GOT3 (cell line): ENCODE measurements at places on chromosomes 6 and 20.
A peak's percentile ranks its signal among the peaks of the same experiment; 100 is the strongest.

GRCh38 chr6:118812970-118813369 is 81.0 kb upstream of the ASF1A start:
- DNase-seq: no peak

GRCh38 chr6:132537977-132538376 is at the start of gene TAAR9:
Gene TAAR9, plus strand, starts transcription at chr6:132538277. Its CDS starts 13 bp downstream, at chr6:132538290.
- DNase-seq: no peak

GRCh38 chr20:725491-725890 is 42.8 kb downstream of the SLC52A3 start:
- DNase-seq: no peak

- DNase-seq: no peak
Measured at GRCh38 chr20:34164381-34164984, 52.4 kb upstream of the EIF2S2 start.

DNA sequence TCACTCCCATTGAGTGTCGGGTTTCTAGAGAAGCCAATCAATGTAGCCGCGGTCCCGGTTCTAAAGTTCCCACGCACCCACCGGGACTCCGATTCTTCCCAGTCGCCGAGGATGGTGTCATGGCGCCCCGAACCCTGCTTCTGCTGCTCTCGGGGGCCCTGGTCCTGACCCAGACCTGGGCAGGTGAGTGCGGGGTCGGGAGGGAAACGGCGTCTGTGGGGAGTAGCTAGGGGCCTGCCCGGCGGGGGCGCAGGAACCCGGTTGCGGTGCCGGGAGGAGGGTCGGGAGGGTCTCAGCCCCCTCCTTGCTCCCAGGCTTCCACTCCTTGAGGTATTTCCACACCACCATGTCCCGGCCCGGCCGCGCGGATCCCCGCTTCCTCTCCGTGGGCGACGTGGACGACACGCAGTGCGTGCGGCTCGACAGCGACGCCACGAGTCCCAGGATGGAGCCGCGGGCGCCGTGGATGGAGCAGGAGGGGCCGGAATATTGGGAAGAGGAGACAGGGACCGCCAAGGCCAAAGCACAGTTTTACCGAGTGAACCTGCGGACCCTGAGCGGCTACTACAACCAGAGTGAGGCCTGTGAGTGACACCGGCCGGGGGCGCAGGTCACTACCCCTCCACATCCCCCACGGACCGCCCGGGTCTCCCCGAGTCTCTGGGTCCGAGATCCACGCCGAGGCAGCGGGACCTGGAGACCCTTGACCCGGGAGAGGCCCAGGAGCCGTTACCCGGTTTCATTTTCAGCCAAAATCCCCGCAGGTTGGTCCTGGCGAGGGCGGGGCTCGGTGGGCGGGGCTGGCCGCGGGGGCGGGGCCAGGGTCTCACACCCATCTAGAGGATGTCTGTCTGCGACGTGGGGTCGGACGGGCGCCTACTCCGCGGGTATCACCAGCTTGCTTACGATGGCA is 35.2 kb upstream of the HLA-G start:
- DNase-seq: no peak

GRCh38 chr6:154650351-154650750 is 82.9 kb upstream of the SCAF8 start:
- DNase-seq: no peak

- no peak for DNase-seq
Measured at GRCh38 chr20:23867152-23867776, 12.3 kb downstream of the CST5 start.

DNA sequence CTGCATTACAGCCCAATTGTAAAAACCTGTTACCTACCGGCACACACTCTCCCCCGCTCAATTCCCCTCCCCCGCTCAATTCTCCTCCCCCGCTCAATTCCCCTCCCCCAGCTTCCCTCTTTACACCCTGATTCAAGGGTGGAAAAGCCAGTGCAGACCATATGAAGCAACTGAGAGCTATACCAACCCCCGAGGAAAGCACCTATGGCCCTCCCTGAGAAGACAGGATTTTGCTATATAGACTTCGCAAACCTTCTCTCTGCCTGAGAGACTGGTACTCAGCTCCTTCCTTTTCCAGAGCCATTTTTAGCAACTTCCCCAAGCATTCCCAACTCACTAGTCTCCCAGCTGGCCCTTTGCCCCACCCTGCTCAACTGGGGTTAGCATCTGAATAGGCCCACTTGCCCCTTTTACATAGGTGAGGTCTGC is 7.6 kb downstream of the GNAS-AS1 start:
- DNase-seq: no peak

- no peak for DNase-seq
Measured at GRCh38 chr6:164150232-164150631, 735.7 kb downstream of the QKI start.

DNA sequence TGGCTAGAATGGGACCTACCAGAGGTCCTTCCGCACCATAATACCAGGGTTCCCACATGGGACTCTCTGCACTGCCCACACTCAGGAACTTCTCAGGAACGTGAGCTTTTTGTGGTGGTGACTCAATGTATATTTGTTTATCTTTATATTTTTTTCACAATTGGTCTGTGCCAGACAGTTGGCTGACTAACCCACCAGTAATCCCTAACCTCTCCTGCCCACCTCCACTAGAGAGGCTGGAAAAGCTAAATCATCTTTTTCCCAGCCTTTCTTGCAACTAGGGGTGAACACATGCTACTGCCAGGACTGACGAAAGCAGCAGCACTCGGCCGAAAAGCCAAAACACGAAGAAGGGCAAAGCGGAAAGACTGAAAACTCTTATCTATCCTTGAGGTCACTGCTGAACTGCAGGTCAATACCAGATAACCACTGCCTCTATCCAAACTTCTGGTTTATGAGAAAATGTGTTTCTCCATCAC is 112.9 kb downstream of the TRERF1 start:
- DNase-seq: peak; percentile 76

DNA sequence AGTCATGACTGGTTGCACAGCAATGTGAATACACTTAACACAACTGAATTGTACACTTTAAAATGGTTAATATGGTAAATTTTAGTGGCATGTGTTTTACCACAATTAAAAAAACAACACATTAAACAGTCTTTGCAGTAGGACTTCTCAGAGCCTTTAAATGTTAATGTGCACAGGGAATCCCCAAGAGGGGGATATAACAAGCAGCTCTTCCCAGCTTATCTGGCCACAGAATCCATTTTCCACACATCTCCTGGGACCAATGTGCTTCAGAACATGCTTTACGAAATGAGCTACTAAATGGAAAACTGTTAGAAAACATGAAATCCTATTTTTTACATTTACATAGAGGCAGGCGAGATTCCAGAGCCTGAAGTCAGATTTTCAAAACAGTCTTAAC is 44.4 kb downstream of the FYN start:
- DNase-seq: no peak

- DNase-seq: no peak
Measured at GRCh38 chr6:1382883-1383728, 6.3 kb upstream of the FOXF2 start.

- DNase-seq: no peak
Measured at GRCh38 chr6:146547889-146548288, 4.3 kb downstream of the RAB32 start.

GRCh38 chr6:84218091-84218490 is 9.4 kb downstream of the CEP162 start:
- no peak for DNase-seq

- no peak for DNase-seq
Measured at GRCh38 chr6:71091167-71091566, 134.3 kb upstream of the B3GAT2 start.

- DNase-seq: no peak
Measured at GRCh38 chr6:63941747-63942470, 306.3 kb downstream of the PHF3 start.

- no peak for DNase-seq
Measured at GRCh38 chr6:13364842-13365241, 36.5 kb upstream of the TBC1D7 start.

GRCh38 chr20:58173091-58173490 is 55.4 kb downstream of the ANKRD60 start:
- no peak for DNase-seq

GRCh38 chr6:7261852-7262461 is 51.0 kb downstream of the SSR1 start:
- DNase-seq: no peak

- DNase-seq: no peak
Measured at GRCh38 chr20:3209257-3209945, at the start of gene ITPA. Gene ITPA, plus strand, starts transcription at chr20:3209498. Its CDS starts 54 bp downstream, at chr20:3209552.

DNA sequence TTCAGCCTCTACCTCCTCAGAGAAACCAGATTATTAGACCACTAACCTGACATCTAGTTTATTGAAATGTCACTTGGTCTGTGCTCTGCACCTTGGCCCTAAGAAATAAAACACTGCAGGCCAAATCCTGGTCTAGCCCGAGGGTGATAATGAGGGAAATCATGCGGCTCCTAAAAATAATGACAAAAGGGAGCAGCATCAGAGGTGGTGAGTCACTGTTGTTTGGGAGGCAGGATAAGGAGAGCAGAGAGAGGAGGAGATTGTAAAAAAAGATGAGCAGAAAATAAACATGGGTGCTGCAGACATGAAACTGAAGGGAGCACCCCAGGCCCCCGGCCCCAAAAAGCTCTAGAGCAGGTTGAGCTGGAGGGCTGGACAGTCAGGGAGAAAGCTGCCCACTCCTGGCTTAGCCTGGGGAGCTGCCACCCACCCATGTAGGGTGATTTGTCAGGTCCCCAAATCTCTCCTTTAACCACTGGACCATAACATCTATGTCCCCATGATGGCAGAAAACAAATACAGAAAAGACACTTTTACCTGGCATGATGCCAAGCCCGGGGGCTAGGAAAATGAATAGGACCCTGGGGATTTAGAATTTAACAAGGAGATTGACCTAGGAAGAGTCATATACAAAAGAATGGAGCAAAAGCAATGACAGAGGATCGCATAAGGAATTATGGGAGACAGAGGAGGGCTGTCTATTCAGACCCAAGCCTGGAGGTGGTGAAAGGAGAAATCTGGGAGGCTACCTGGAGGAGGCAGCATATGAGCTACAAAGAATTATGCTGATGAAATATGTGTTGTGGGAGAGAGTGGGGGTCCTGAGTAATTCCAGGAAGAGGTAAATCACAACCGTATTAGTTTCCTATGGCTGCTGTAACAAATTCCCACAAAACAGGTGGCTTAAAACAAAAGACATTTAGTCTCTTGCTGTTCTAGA is 103.7 kb downstream of the SNAP25 start:
- no peak for DNase-seq

GRCh38 chr20:36745234-36745926 is 510 bp downstream of the NDRG3 start:
- no peak for DNase-seq

DNA sequence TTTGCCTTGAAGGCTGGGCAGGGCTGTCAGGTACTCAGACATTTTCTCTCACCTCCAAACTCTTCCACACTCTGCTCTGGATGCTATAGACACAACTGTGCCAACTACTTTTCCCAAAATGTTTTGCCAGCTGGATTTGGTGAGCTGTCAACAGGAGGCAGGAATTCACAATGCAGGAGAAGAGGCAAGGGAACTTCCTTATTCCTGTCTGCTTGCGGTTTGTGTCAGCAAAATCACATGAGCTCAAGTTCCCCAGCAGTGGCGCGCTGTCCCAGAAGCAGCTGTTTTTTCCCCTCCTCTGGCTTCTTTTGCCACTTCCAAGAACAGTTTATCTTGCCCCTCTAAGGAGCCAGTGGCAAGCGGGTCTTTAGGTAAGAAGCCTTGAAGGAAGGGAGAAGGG is 608.2 kb downstream of the PRKN start:
- no peak for DNase-seq

GRCh38 chr6:116536216-116536621 is 9.3 kb downstream of the TRAPPC3L start:
- no peak for DNase-seq

- DNase-seq: peak; percentile 24
Measured at GRCh38 chr20:22805219-22805618, 220.8 kb upstream of the FOXA2 start.

DNA sequence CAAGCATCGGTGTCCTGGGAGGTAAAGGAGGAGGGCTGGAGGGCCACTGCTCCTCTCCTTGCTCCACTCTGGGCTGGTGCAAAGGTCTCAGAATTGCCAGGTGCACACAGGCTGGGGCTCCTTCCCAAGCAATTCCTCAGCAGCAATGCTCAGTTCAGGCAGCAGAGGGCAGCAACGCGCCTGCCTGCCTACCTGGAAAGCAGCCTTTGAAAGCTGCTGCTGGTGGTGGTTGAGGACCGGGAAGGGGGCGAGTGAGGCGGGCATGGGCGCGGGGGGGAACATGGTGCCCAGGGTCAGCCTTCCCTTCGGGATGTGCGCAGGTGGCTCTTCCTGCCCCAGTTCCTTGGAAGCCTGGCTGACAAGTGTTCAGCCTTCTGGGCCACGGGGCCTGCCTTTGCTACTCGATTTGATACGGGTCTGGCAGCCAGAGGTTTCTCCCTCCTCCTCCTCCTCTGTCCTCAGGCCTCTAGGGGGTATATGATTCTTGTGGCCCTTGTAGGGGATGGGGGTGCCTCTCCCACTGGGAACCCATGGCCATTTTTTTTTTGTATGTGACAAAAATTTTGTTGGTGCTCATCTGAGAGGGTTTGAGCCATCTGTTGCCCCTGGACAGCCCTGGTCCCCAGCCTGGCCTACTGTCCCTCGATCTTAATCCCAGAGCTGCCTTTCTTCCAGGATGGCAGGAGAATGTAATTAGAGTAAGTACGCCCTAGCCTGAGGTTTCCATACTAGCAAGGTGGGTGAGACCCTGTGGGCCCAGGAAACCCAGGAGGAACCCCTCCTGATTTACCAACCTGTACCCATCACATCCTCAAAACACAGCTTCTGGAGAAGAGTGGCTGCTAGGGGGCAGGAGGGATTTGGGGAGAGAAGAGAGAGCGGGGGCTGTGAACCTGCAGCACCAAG is 20.1 kb downstream of the MRPS18A start:
- peak; percentile 28 for DNase-seq

DNA sequence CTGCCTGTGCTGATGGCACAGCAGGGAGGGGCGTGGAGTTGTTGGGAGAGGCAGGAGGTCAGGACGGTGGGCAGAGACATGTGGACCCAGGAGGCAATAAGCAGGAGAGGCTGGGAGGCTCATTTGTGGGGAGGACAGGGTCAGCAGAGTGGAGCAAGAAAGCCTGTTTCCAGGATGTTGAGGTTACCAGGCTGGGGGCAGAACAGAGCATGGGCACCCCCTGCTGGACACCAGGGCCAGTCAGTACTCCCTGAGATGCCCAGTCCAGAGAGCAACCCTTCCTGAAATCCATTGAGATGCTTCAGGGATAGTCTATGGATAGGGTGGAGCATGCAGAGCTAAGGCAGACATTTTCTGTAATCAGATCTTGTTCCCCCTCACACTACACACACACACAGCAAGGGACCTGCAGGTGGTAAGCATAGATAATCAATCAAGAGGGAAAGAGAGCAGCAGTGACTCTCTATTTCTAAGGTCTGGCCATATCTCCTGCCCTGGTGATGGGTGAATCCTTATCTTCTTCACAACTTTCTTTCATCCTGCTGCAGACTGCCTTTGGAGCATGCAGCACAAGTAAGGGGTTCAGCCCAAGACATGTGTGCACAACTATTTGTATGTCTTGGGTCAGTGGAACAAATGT is 41.7 kb downstream of the MOCS1 start:
- DNase-seq: no peak

- no peak for DNase-seq
Measured at GRCh38 chr6:25950297-25950696, 12.3 kb upstream of the TRIM38 start.

DNA sequence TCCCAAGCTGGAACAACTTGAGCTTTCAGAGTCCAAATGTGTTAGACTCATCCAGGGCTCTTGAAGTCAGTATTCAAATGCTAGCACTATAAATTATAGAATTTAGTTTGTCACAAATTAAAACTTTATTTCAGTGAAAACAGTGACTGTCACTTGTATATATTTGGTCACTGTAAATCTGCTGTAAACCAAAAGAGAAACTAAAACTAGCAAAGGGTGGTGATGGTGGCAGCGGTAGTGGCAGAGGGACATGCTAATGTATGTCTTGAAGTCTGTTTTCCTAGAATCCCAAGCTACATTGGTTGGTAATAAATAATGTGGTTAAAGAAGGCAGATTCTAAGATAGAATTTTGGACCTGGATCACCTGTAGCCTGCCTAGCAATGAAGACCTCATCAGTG is 140.4 kb upstream of the CENPW start:
- no peak for DNase-seq
